ENCODE measurements at places on chromosomes 2 and 18.

DNA sequence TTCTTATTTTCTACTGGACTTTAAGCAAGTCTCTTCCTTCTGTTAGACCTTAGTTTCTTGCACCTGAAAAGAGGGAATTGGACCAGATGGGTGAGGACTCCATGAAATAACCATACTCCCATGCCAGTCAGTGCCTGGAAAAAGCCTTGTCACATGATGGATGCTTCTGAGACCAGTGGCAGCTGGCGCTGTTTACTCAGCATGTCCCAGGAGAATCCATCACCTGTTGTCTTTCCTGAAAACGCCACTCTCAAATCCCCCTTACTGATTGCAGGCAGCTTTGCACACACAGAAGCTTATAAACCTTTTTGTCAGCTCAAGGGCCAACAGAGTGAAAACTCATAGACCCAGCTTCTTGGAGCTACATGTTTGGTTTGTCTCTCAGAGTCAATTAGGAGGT lies 117.6 kb downstream of the POLE4 start:
- no peak for DNase-seq

- DNase-seq = no peak
These were observed 13.3 kb upstream of the PRELID3A start for GRCh38 chr18:12394428-12394827.

GRCh38 chr2:160288324-160288723 lies 88.3 kb upstream of the ITGB6 start:
- DNase-seq = no peak

GRCh38 chr2:145691659-145692058 lies 1171.7 kb upstream of the ZEB2 start:
- no peak for DNase-seq

Data from amygdala (tissue), 56 donors.